Activated gamma-delta T cell treated with Interleukin-2 at 50 U/mL for 16 hours (primary cell): ENCODE measurements at places on chromosomes 7 and 10.

DNA sequence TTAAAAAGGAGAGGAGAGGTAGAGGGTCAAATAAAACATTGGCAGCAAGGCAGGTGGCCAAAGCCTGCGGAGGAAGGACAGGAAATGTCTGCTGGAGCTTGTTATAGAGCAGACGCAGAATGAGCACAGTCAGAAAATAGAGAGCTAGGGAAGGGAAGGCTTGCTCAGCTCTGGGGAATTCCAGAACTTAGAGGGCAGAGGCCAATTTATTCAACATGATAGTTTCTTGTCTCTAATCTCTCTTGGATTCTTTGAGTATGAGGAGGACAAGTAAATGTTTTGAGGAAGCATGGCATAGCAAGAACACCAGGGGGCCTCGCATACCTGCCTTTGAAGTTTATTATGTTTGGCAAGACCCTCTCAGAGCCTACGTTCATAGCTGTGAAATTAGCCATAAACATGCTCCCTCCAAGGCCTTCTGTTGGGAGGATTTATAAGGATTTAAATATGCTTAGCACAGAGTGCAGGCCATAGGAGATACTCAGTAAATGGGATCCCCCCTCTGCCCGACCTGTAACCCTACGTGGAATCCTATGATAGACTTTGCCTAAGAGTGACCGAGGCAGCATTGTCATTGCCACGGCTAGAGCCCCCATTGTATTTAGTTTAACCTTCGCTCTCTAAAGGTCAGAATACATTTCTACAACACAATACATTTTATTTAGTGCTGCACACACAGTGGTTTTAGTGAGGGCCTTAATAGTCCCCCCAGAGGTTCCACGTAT is 293.9 kb downstream of the CCDC3 start:
- no peak for DNase-seq

- DNase-seq, result no peak
Measured at GRCh38 chr7:66186991-66187390, 18.1 kb upstream of the TPST1 start.

- DNase-seq, result no peak
Measured at GRCh38 chr10:97525086-97525485, 26.4 kb downstream of the UBTD1 start.

GRCh38 chr10:99466632-99467223 is 36.3 kb upstream of the GOT1 start:
- DNase-seq, result no peak

DNA sequence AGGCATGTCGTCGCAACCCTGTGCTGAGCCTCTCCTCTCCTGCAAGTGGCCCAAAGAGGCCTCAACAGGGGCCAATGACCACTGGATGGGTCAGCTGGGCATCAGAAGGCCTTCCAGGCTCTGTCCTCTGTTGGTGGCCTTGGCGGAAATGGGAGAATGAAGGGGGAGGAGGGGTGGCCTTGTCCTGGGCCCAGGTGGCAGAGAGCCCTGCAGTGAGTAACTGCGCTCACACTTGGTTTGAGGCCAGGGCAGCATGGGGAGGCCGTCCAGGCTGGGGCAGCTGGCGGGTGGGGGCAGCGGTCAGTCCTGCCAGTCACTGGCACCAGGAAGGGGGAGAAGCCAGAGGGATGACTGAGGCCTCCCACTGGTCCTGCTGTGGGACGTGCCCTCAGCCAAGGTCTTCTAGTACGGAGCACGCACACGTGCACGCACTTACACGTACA is 59.8 kb downstream of the LHPP start:
- no peak for DNase-seq

GRCh38 chr10:3111621-3112163 is 44.3 kb downstream of the PFKP start:
- no peak for DNase-seq

DNA sequence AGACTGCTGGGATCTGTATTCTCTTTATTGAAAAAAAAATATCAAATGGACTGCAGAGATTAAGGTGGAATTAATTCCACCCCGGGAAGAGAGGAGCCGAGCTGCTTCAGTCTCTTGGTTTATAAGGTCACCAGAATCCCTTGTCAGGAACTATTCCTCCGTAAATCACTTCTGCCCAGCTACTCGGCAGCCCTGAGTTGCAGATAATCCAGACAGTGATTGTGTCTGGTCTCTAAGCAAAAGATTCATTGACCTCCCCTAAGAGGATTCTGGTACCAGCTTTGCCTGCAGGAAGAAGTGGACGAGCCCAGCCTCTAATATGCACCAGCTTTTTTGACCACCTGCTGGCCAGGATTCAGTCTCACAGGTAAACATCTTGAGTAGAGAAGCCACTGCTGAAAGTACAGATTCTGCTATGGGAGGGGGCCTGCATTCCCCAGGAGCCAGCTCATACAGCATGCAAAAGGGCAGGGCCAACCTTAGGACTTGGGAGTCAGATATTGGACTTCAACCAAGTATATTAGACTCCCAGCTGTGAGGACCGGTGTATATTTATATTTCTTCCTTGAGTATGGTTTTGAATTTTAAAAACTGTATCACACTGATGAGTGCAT is 27.1 kb upstream of the PLXNA4 start:
- DNase-seq, result no peak

DNA sequence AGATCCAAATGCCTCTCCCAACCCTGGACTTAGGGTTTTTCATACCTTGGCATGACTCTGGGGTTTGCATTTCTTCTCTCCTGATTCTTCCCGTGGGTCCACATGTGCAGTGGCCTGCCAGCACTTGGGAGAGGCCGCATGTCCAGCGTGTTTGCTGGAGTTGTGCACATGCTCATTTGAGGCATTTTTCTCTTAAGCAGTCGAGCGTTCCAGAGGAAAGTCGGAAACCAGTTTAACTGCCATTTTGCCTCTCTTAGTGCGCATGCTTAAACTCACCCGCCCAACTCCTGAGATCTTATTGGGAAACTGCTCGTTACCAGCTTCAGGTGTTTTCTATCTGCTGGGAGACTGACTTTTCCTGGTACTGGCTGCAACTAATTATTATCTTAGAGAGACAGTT is 888.4 kb upstream of the PHF14 start:
- DNase-seq, result no peak

- DNase-seq, result no peak
Measured at GRCh38 chr10:102894466-102895213, 23.5 kb upstream of the CNNM2 start.

DNA sequence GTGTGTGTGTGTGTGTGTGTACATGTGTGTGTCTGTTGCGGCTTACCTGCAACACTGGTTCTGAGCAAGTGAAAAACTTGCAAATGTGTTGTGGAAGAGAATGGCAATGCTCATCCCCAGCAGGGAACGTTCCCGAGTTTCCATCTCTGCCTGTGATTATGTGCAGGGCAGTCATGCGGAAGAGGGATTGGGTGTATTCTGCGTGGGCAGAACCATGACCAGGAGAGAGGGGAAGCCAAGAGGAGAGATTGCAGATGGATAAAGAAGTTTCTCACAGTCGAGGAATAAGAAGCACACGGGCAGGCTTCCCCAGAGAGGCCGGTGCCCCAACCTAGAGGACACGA is 99.9 kb downstream of the CTBP2 start:
- no peak for DNase-seq

GRCh38 chr10:102492344-102492939 is 10.1 kb downstream of the ACTR1A start:
- no peak for DNase-seq

DNA sequence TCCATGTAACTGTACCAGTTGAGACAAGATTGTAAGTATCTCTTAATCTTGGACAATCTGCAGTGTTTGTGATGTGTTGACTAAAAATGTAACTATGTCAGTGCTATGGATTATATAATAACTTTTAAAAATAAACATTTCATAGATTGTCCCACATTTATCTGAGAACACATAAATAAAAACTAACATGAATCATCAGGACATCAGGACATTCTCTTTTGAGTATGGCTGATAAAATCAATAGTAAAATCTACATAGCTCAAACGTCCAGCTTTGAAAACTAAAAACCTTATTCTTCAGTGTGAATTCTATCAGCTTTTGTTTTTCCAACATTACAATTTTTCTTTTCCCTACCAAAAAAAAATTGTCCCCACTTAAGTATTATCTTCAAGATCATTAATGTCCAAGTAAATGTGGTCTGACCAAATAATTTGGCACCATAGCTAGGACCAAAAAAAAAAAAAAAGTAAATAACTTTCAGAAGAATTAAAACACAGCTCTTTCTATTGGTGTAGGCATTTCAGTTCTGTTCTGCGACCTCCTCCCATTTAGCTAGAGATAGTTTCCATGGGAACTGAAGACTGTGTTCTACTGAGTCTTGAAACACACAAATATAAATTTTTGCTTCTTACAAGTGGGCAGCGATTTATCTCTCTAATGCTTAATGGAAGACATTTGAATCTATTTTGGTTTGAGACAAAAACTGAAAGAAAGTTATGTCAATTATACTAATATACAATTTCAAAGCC is 123.0 kb upstream of the SGCE start:
- DNase-seq, result no peak

DNA sequence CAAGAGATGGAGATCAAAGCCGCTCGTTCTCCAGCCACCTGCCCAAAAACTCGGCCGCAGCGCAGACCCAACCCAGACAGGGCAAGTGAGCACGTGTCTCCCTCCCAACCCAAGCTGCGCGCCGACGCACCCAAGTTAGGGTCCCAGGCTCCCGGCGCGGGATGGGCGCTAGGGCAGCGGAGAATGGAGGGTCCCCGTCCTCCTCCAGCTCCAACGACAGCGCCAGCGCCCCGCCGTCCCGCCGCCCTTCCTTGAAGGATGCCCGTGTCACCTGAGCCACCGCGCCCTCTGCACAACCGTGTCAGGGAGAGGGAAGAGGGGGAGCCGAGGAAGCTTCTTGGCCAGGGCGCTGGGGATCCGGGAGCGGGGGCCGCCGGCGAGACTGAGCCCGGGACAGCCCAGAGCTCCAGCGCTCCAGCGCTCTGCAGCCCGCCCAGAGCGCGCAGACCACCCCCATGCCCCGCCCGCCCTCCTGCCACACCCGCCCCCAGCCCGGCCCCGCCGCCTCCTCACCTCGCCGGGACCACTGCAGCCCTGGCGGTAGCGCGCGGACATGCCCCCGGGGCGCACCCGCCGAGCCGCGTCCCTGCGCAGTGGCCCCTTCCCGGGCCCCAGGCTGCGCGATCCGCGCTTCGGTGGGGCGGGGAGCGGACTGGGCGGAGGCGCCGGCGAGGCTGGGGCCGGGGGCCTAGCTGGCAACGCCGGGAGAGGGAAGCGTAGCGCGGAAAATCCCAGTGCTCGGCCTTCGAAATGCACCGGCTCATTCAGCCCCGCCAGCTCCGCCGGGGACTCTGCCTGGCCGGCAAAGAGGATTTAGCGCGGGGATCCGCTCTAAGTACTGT is at the start of gene SLC16A12:
Gene SLC16A12, minus strand, starts transcription at position 424 of the 842 bp plus-strand sequence. CDS start 73,016 bp downstream, outside the sequence.
- no peak for DNase-seq

GRCh38 chr10:45241865-45242520 is 73.4 kb downstream of the OR13A1 start:
- no peak for DNase-seq

- no peak for DNase-seq
Measured at GRCh38 chr7:39560997-39561396, 5.2 kb upstream of the YAE1 start.

GRCh38 chr7:27165089-27165995 is at the start of gene HOXA9:
Gene HOXA9, minus strand, starts transcription at chr7:27165537. Its CDS starts 80 bp downstream, at chr7:27165457.
- no peak for DNase-seq

GRCh38 chr7:15947754-15948153 is 261.3 kb upstream of the MEOX2 start:
- DNase-seq, result no peak

- DNase-seq, result no peak
Measured at GRCh38 chr7:46490406-46490805, 569.3 kb upstream of the IGFBP3 start.

- DNase-seq, result no peak
Measured at GRCh38 chr10:97445357-97445721, 467 bp downstream of the EXOSC1 start.

DNA sequence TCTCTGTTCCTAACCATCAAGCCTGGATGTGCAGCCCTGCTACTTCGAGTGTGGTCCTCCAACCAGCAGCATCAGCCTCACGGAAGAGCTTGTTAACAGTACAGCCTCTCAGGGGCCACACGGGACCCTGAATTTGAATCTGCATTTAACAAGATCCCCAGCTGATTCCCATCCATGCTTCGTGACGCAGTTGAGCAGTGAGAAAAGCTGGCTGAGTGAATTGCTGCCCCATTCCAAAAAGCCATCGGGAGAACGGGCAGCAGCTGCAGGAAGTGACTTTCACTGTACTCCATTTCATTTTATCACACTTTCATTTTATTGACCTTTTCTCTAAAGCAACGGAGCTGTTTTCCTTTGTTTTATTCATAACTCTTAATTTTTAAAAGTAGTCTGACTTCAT is 22.5 kb downstream of the FAM171A1 start:
- DNase-seq, result no peak

- DNase-seq, result no peak
Measured at GRCh38 chr7:50166997-50167965, 74.2 kb upstream of the ZPBP start.

DNA sequence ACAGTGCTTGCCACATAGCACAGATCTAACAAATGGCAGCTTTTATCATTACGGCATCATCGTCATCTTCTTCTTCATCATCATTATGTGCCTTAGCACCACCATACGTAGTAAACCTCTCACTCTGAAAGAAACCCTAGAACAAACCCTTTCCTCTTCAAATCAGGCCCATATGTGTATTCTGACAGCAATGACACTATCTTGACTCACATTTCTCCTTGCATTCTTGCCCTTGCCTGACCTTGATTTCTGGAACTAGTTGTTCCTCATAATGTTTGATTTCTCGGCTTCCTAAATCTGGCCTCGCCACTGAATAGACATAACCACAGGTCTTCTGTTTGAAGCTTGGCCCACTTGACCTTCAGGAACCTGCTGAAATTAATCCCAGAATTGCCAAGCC is 115.3 kb downstream of the DGKI start:
- DNase-seq, result no peak

DNA sequence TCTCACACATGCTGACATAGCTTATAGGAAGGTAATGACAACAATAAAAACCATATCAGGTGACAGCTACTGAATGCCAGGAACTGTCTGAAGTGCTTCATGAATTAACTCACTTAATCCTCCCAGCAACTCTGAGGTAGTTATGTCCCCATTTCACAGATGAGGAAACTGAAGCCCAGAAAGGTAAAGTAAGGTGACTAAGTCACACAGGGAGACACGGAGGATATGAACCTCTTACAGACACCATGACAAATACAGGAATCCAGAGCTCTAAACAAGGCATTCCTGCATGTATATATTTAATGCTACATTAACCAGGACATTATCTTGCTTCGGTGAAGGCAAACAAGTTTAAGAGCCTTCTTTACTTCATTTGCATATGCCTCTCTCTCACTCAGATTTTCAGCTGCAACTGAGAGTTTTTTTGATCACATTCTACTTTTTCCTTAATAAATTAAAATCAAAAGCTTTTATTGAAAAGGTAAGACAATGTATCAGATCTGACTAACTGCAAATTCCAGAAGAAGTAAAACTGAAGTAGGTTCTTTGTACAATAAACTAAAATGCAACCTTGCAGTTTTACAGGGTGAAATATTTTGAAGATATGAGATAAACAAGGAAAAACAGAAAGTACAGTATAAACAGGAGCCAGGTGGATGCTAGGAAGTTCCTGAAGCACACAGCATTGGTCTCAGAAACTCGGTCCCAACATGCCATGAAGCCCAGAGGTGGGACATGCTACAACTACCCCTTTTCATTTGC is 79.5 kb downstream of the SGMS1 start:
- no peak for DNase-seq
